Calu3 (cell line): ENCODE measurements at places on chromosomes 5 and 9. TPM values are rescaled to one million over a fixed set of nuclear protein-coding genes. Genes with fewer than 3 reads are reported as not detected.

The ANKRA2 gene
- 24.4 and 26.5 TPM in 2 replicates for total RNA-seq

The EQTN gene
- not detected in 2 replicates for total RNA-seq

The SPINK7 gene
- total RNA-seq: not detected in 2 replicates

The SLC6A7 gene
- not detected in 2 replicates for total RNA-seq

DNA sequence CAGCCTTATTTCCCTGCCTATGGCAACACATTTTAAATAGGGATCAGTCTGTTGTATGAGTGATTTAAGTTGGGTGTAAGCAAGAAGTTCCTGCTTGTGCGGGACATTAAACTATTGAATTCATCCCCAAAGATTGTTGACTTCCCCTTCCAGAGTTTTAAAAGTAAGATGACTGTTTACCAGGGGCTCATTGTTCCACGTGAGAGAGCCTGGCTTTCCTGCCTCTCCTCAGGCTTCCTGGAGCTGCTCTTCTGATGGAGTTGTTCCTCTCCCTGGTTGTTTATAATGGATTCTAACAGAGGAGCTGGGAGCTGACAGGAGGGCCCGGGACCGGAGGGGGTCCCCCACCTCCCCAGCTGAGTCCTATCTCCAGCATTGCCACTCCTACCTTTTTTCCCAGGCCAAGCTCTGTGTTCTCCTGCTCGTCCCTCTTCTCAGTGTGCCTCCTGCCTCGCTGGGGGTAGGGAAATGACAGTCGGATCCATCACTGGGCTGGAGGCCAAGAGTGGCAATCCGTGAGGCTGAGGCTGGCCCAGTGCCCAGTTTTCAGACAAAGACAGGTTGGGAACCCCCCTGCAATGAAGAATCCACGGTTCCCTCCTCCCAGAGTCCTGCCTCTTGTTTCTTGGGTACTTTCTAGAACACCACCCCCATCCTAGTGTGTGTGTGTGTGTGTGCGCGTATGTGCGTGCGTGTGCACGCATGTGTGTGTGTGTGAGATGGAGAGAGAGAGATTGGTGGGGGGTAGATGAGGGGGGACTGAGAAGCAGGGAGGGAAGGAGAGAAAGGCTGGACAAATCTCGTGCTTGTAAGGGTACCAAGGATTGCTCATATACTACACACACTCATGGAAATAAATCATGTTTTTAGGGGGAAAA, 123.7 kb upstream of the NFIB start:
- H3K27ac ChIP-seq: no peak overlapping the region
- DNase-seq: no peak
- H3K27me3 ChIP-seq: no peaks in the 10 kb centered on the region
- H3K4me1 ChIP-seq: peaks cover 39% of the 10 kb centered on the region
- H3K36me3 ChIP-seq: no peaks in the 10 kb centered on the region

DNA sequence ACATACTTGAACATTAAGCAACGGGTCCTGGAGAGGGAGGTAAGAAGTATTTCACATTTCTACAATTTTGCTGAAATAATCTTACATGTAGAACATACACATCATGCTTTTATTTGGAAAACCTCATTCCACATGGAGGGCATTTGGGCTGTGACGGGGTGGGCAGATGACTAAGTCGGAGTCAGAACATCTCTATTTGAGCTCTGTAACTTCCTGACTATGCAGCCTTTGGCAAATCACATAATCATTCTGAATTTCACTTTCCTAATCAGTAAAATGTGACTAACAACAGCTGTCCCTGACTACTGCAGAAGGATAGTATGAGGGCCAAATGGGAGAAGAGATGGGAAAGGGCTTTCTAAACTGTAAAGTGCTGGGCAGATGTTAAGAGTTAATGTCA, 17.1 kb upstream of the IL6ST start:
- DNase-seq: no peak
- no peak overlapping the region for H3K27ac ChIP-seq
- no peaks in the 10 kb centered on the region for H3K36me3 ChIP-seq
- no peak overlapping the region for H3K4me3 ChIP-seq
- peaks cover 8% of the 10 kb centered on the region for H3K4me1 ChIP-seq
- H3K27me3 ChIP-seq: no peaks in the 10 kb centered on the region

DNA sequence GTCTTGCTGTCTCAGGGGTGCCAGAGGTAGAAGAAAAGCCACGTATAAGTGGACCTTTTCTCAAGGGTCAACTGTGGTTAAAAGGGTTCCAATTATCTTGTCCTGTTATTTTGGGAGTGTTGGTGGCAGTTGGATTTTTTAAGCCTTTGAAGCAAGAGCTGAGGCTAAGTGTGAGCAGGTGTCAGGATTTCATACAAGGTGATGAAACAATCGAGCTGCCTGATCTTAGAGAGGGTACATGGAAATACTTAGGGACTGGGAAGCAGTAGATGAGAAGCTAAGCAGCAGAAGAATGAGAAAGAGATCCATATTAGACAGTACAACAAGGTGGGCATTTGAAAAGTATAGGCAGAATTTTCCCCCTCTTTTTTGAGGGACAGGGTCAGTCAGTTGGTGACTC, 23.6 kb downstream of the FOCAD start:
- H3K4me3 ChIP-seq: no peak overlapping the region
- H3K27ac ChIP-seq: no peak overlapping the region
- H3K27me3 ChIP-seq: no peaks in the 10 kb centered on the region
- H3K36me3 ChIP-seq: no peaks in the 10 kb centered on the region
- DNase-seq: no peak

- no peak overlapping the region for H3K27ac ChIP-seq
- no peak for DNase-seq
- no peak overlapping the region for H3K4me3 ChIP-seq
- no peaks in the 10 kb centered on the region for H3K4me1 ChIP-seq
- H3K36me3 ChIP-seq: no peaks in the 10 kb centered on the region
Measured at GRCh38 chr9:131833083-131833482, 93.2 kb upstream of the RAPGEF1 start.

GRCh38 chr9:38088006-38088925, 19.2 kb upstream of the SHB start:
- H3K27me3 ChIP-seq: no peaks in the 10 kb centered on the region
- peak; percentile 67 for DNase-seq
- no peak overlapping the region for H3K4me3 ChIP-seq
- no peaks in the 10 kb centered on the region for H3K4me1 ChIP-seq
- H3K36me3 ChIP-seq: no peaks in the 10 kb centered on the region
- H3K27ac ChIP-seq: no peak overlapping the region

- DNase-seq: no peak
- H3K4me3 ChIP-seq: no peak overlapping the region
- no peaks in the 10 kb centered on the region for H3K4me1 ChIP-seq
- H3K27ac ChIP-seq: no peak overlapping the region
Measured at GRCh38 chr9:77543131-77543822, 104.8 kb downstream of the GNA14 start.

GRCh38 chr5:132010989-132011621, 353 bp downstream of the ACSL6 start:
- H3K36me3 ChIP-seq: peaks cover 11% of the 10 kb centered on the region
- H3K27ac ChIP-seq: no peak overlapping the region
- peak overlapping the region; percentile 67 for H3K4me3 ChIP-seq

GRCh38 chr5:120509053-120509452, 45.0 kb downstream of the PRR16 start:
- H3K4me1 ChIP-seq: peaks cover 11% of the 10 kb centered on the region
- H3K27me3 ChIP-seq: no peaks in the 10 kb centered on the region
- no peak for DNase-seq
- no peaks in the 10 kb centered on the region for H3K36me3 ChIP-seq
- no peak overlapping the region for H3K4me3 ChIP-seq

- no peak overlapping the region for H3K27ac ChIP-seq
- DNase-seq: no peak
Measured at GRCh38 chr5:144971108-144971850, 800.6 kb downstream of the KCTD16 start.

- no peaks in the 10 kb centered on the region for H3K36me3 ChIP-seq
- no peaks in the 10 kb centered on the region for H3K27me3 ChIP-seq
- no peak overlapping the region for H3K4me3 ChIP-seq
Measured at GRCh38 chr9:31573561-31573960, 810.9 kb upstream of the ACO1 start.

- no peaks in the 10 kb centered on the region for H3K27me3 ChIP-seq
- no peak overlapping the region for H3K4me3 ChIP-seq
- no peaks in the 10 kb centered on the region for H3K4me1 ChIP-seq
- H3K36me3 ChIP-seq: no peaks in the 10 kb centered on the region
- DNase-seq: no peak
Measured at GRCh38 chr9:109132567-109133021, 12.8 kb upstream of the TMEM245 start.

DNA sequence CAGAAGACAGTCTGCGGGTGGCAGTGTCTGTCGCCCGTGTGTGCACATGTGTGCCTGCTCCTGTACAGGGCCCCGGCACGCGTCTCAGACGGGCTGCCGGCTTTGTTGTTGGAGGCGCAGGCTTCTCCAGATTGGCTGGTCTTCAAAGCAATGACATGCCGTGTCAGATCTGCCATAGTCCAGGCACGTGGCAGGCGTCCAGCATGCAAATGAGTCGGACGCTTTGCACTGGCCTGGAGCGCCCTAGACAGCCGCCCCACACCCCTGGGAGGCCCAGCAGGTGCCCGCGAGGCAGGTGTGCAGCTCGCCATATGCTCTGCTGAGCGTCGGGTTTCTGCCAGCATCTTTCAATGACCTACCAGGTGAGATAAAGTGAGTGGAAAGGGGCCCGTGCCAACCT, 71.5 kb downstream of the GADD45G start:
- DNase-seq: no peak
- H3K4me1 ChIP-seq: no peaks in the 10 kb centered on the region
- H3K27ac ChIP-seq: no peak overlapping the region
- no peaks in the 10 kb centered on the region for H3K36me3 ChIP-seq
- no peak overlapping the region for H3K4me3 ChIP-seq

DNA sequence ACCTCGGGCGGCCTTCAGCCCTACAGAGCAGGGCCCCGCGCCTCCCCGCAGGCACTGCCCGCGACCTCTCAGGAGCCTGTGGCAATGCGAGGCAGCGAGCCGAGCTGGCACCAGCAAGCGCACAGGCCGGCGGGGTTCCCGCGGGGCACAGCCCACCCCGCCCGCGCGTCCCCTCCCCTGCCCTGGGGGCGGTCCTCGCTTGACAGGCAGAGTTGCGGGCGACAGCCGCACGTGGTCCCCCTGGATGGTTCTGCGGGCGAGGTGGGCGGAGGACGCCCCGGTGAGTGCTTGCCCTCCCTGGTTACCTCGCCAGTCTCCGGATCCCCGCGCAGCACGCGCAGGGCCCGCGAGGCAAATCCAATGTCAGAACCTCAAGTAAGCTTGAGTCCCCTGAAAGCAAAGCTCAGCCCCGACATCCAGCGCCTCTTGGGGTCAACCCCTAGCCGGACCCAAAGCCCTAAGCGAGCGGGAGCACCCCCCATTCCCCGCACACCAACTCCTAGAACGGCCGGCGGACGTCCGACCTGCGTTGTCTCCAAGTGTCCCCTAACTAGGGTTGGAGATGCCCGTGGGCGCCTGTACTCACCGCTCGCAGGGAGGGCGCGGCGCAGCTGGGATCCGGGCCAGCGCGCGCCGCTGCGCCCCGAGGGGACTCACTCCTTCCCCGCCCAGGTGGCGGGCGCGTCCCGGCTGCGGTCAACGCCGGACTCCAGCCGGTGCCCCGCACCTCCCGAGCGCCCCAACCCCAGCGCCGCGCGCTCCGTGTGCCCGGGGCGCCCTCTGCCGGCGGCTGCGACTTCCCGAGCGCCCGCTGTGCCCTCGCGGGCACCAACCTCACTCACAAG, at the start of gene DRD1:
DRD1 (minus strand) TSS at position 123 of the 845 bp plus-strand sequence. CDS start 1,083 bp downstream, outside the sequence.
- DNase-seq: peak; percentile 79
- H3K4me3 ChIP-seq: peak within 1 kb of the TSS; percentile 51
- peaks cover 7% of the 10 kb centered on the region for H3K4me1 ChIP-seq

DNA sequence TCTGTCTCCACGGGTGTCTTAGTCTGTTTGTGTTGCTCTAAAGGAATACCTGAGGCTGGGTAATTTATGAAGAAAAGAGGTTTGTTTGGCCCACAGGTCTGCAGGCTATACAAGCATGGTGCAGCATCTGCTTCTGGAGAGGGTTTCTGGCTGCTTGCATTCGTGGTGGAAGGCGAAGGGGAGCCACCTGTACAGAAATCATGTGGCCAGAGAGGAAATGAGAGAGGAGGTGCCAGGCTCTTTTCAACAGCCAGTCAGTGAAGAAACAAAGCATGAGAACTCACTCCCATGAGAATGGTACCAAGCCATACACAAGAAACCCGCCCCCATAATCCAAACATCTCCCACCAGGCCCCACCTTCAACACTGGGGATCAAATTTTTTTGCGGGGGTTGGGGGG, 53.4 kb downstream of the PFDN1 start:
- no peak for DNase-seq
- H3K4me3 ChIP-seq: no peak overlapping the region
- no peaks in the 10 kb centered on the region for H3K27me3 ChIP-seq
- no peak overlapping the region for H3K27ac ChIP-seq
- H3K4me1 ChIP-seq: peaks cover 35% of the 10 kb centered on the region

DNA sequence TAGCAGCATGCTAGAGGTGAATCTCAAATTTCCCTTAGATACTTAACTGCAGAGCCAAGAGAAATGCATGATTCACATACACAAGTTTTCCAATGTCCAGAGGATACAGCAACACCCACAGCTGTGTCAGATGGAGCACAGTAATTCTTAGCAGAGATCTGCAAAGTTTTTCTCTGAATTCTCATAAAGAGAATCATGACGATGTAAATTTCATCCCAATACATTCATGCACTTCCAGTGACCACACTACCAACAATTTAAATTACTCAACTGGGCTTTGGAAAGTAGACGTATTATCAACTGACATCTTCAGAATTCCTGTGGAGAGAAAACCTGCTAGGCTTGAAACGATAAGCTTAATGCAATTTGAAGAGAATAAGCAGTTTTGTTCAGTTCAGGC, 378.8 kb upstream of the TLE4 start:
- H3K27me3 ChIP-seq: no peaks in the 10 kb centered on the region
- no peaks in the 10 kb centered on the region for H3K36me3 ChIP-seq
- H3K4me3 ChIP-seq: no peak overlapping the region
- no peak overlapping the region for H3K27ac ChIP-seq
- no peak for DNase-seq

DNA sequence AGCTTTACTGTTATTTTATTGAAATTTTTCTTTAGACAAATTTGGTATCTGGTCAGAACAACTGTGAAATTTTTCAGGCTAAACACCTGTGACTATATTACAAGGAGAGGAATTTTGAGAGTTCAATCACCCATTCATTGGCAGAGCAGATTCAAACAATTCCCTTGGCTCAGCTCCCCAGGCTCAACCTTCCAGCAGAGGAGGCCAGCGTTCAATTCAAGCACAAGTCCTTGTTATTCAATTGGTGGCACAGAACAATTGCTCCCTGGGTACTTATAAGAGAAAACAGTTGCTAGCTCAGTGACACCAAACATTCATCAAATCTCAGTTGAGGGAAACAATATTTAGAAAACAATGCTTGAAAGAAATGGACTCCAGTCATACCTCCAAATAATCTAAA, 83.3 kb downstream of the SUSD1 start:
- no peak overlapping the region for H3K27ac ChIP-seq
- no peak overlapping the region for H3K4me3 ChIP-seq
- H3K4me1 ChIP-seq: peaks cover 10% of the 10 kb centered on the region
- no peaks in the 10 kb centered on the region for H3K27me3 ChIP-seq
- DNase-seq: no peak
